ENCODE measurements at places on chromosomes 7 and 10.

- DNase-seq = no peak
Measured at GRCh38 chr7:107742678-107743566, 1.0 kb upstream of the CBLL1 start.

DNA sequence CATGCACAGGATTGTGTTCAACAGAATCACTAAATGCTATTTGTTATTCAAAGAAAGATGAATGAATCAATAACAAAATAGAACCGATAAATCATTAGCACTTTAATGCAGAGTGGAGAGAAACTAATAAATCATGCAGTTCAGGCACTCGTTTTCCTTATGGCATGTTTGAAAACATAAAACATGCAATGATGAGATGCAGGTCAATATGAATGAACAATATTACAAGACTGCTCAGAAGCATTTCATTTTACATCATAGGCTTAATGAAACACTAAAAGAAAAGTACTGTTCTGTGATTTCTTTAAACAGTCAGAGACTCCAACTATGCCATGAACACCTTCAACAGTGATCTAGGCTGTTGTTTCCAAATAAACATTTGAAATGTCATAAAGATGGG lies 158.1 kb upstream of the ETV1 start:
- DNase-seq = no peak

- DNase-seq = no peak
Measured at GRCh38 chr10:15813415-15813814, 46.9 kb downstream of the MINDY3 start.

- no peak for DNase-seq
Measured at GRCh38 chr7:20749906-20750305, 36.8 kb downstream of the SP8 start.

- no peak for DNase-seq
Measured at GRCh38 chr7:121139427-121139826, 150.9 kb downstream of the CPED1 start.
